ENCODE measurements at places on chromosomes 7 and 10.
A peak's percentile ranks its signal among the peaks of the same experiment; 100 is the strongest.

DNA sequence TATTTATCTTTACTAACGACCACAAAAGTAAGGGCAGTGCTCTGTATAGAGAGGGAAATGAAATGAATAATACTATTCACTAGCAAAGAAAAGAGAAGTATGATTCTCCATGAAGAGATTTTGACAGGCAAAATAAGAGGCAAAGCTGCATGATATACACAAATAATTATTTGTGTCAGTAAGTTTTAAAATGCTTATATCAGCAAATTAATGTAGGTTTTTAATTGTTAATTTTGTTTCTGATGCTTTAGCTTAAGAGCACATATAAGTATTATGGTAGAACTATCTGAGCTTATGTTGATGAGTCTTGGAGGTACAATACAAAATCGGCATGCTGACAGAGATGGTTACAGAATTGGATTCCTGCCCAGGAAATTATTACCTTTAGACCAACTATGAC is 383.1 kb upstream of the VSTM2A start:
- no peak for DNase-seq

DNA sequence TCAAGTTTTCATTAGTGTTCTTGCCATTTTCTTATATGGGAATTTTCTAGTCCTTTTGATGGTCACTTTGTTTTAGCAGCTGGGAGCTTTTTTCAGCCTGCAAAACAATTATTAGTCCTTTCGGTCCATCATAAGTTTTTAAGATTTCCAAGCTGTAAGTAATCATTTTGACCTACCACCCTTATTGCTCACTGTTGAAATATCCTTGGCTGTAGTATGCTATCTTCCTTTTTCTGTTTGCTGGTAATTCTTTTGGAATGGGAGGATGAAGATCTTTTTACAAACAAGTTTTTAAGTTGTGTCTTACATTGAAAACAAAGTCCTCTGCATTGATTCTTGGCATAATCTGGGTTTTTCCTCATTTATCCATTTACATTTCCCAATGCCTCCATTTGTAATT is 24.0 kb downstream of the BZW2 start:
- no peak for DNase-seq

DNA sequence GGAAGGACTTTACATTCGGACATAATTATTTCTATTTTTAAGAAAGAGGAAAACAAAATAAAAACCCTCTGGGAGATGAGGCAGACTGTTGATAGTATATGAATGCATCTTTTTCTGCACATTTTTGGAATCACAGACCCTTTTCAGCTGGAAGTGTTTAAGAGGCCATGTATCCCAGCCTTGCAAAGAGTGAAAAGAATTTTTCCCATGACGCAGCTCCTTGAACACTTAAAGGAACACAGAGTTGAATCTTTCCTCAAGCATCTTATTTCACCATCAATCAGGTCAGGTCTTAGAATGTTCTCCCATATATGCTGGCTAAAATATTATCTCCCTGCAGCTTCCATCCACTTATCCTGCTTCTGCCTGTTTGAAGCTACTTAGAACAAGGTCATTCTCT is 45.9 kb upstream of the PAPSS2 start:
- no peak for DNase-seq

GRCh38 chr7:47408675-47409074 is 173.2 kb downstream of the TNS3 start:
- DNase-seq, result no peak

DNA sequence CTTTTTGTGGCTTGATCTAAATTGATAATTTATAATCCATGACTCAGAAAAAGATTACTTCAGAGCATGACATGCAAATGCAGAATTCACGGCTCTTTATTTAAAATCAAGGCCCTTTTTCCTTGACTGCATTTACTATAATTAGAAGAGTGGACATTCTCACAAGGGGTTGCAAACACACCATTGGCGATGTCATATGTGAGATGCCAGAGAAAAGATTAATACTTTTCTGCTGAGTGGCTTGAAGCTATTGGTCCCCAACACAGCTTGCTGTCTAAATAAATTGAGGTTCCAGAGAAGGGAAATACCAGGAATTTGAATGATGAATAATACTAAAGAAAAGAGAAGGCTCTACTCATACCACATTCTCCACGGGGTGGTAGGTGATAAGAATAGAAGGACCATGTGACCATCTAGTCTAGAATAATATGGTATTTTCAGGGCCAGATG is 78.7 kb upstream of the ARID5B start:
- DNase-seq, result no peak

DNA sequence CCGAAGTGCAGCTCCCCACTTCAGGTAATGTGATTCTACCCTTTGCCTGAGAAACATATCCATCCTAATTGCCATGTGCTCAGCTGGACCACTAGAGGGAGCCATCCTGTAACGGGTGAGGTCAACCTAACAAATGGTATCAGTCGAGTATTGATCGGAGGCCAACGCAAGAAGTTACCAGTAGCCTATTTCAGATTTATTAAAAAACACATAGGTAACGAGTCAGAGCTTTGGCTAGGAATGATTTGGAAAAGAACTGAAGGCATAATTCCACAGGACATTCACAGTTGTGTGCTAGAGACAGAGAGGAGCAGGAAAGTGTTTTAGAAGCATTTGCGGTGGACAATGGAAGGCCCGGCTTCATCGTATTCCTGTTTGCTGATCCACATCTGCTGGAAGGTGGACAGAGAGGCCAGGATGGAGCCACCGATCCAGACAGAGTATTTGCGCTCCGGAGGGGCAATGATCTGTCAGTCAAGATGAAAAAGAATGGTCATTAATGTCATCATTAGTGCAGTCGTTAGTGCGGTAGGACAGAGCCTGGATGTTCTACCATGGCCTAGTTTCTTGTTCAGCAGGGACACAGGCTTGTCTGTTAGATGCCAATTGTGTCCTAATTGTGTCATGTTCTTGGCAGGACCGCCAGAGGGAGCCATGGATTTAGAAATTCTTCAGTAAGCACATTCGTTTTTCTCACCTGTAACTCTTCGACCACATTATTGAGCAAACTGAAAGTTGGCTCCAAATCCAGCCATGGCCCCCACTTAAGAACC is 17.5 kb downstream of the ACTA2 start:
- peak; percentile 73 for DNase-seq

- no peak for DNase-seq
These were observed 535.9 kb upstream of the POT1 start for GRCh38 chr7:125465527-125465926.

GRCh38 chr10:5091196-5091595 is 3.0 kb upstream of the AKR1C3 start:
- DNase-seq, result no peak

- no peak for DNase-seq
These were observed 325.8 kb upstream of the MGMT start for GRCh38 chr10:129140921-129141885.

- no peak for DNase-seq
These were observed 59.5 kb downstream of the CCDC3 start for GRCh38 chr10:12941966-12942365.

DNA sequence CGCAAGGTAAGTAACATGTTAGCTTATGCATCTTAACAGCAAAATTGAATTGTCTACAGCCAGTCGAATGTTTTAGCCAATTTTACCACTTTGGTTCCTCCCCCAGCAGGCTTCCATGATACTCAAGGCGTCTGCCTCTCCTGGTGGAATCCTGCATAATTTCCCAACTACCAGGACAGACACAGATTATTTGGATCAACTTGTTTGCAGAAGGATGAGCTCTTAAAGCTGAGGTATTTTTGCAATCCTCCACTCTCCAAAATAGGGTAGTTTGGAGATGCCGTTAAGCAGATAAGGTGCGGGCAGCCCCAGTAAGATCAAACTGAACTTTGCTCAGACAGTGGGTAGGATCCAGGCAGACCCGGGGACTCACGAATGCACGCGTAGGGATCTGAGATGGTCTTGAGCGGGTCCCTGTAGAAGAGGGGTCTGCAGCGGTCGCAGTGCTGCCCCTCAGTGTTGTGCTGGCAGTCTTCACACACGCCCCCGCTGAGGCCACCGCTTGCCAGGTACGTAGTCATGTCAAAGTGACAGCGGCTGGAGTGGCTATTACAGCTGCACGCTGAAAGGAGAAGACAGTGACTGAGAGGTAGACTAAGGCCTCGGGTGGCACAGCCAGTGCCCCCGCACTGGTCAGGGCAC is 27.4 kb downstream of the LAMB4 start:
- no peak for DNase-seq

- DNase-seq, result peak; percentile 86
These were observed 67.5 kb upstream of the INSIG1 start for GRCh38 chr7:155230169-155230593.

DNA sequence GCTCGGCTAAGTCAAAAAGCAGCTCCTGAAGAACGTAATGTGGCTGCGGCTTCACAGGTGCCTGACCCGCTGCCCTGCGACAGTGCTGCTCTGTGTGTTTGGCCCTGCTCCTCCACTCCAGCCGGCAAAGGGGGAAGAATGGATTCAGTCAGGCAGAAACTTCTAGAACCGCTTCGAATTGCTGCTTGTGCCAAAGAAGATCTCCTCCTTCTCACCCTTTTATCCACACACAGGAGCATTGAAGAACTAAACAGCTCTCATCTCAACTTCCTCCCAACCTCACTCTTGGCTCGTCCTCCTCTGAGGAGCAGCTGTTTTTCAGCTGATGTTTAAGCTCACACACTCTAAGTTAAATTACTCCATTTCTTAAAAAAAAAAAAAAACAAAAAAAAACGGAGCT is 651.4 kb downstream of the INHBA start:
- no peak for DNase-seq

DNA sequence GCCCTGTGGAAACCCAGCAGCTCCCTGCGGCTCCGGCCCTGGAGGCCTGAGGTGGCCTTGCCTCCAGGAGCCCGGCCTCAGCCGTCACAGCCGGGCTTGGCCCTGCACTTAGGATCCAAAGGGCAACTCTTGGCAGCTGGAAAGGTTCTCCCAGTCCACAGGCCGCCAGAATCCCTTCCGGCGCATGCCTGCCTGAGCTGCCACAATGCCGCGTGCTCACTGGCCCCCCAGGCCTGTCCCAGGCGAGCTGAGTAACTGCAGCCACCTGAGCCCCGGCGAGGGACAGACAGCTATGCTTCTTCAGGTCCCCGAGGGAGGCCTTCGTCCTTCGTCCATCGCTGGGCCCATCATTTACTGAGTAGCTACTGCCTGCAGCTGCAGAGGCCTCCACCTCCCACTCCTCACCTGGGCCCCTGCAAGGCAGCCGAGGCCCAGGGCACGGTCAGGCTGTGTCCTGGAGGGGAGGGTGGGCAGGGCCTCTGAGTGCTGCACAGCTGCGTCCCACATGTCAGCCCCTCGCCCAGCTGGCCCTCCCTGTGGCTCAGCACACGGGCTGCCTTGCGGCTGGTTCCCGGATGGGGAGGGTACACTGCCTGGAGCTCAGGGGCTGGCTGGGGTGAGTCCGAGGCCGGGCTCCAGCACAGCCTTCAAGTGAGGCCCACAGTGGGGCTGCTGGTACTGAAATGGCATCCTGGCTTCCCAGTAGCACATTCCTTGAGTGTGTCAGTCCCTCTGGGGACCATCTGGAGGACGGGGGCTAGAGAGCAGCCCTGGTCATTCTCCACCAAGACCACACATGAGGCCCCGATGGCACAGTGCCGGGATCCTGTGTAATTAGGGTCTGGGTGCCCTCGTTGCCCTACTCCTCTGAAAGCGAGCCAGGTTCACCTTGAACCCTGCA is 172.5 kb downstream of the ELFN1 start:
- DNase-seq, result no peak

All from renal cortex interstitium (tissue), 15 donors.